ENCODE measurements at places on chromosomes 6 and 20.

DNA sequence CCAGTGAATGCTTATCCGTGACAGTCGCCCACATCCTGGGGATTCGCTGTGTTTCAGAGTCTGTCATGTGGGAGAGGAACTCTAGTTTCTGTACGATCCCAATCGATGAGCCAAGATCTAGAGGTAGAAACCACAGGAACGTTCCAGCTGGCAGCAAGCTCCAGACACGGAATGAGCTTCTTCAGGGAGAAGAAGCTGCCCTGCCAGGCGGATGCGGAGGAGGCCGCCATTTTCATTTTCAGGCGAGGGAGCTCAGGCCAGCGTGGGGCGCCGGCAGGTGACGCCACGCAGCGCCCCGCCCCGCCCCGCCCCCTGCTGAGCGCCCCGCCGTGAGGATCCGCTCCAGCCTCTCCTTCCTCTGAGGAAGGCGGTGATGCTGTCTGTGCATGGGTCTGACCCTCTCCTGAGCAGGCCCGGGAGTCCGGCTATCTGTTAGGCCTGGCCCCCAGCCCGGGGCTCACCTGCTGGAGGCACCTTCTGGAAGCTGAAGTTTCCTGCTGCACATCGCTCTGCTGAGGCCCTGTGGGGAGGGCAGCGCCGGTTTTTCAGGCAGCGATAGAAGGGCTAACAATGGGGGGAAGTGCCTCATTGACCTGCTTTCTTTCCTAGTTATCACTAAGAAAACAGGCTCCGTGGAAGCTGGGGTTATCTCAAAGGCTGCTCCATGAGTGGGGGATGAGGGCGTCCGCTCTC lies 147.5 kb downstream of the ERMARD start:
- no peak for DNase-seq

GRCh38 chr20:14556206-14556605 lies 218.8 kb upstream of the FLRT3 start:
- no peak for DNase-seq

DNA sequence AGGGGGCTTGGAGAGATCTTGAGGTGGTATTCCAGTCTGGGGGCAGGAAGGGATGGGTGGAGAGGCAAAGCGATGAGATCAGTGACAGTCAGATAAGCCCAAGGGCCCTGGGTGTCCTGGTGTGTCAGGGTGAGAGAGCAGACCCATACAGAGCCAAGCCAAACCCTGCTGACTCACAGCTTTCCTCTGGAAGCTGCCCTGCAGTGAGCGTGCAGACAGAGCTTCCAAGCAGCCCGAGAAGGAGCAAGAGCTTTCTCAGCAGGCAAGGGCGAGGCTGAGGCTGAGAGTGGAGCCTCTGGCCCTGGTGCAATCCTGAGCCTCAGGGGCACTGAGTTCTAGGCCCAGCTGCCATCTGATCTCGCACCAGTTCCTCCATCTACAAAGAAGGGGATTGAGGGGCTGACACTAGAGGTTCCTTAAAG lies 91.1 kb upstream of the HIVEP1 start:
- DNase-seq: no peak

DNA sequence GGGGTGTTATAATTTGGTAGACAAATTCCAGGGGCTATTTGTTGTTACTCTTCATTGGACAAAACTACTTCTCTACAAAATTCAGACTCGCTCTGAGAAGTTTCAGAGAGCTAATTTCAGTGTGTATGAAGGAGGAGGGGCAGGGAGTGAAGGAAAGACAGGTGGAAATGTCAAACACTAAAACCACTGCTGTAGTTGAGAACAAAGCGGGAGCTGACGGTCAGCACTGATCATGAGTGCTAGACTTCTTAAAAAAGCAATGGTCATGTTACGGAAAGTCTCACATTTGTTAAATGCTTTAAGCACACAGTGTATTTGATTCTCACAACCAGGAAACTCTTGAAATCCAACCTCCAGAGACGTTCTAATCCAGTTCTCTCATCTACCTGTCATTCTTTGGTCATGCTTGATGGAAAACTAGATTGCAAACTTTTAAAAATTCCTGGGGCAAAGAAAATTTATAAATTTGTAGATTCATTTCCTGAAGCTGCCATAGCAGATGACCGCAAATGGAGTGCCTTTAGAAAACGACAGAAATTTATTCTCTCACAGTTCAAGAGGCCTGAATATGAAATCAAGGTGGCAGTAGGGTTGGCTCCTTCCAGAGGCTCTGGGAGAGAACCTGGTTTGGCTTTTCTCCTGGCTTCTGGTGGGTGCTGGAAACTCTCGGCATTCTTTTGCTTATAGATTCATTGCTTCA lies 100.7 kb upstream of the CARMIL1 start:
- DNase-seq: no peak

GRCh38 chr6:34986845-34987246 lies 97.8 kb downstream of the ANKS1A start:
- peak; percentile 4 for DNase-seq

DNA sequence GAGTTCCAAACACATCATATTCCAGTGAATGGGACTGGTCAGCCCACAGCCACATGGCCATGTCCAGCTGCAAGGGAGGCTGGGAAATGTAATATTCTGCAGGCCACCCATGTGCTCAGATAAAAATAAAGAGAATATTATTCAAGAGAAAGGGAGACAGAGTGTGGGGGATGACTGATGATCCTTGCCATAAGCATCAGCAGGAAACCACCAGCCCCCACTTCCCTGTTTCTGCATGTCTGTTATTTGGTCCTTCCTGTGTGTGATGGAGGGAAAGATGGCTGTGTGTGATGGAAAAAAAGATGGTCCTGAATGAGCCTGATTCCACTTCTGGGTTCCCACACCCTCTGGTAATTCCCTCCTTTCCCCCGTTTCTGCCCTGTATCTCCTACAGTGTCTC lies 13.1 kb upstream of the RSPO4 start:
- DNase-seq: no peak

GRCh38 chr6:143432588-143432987 lies 17.9 kb downstream of the ADAT2 start:
- DNase-seq: no peak

- no peak for DNase-seq
Measured at GRCh38 chr20:58416835-58417234, 27.8 kb downstream of the VAPB start.

DNA sequence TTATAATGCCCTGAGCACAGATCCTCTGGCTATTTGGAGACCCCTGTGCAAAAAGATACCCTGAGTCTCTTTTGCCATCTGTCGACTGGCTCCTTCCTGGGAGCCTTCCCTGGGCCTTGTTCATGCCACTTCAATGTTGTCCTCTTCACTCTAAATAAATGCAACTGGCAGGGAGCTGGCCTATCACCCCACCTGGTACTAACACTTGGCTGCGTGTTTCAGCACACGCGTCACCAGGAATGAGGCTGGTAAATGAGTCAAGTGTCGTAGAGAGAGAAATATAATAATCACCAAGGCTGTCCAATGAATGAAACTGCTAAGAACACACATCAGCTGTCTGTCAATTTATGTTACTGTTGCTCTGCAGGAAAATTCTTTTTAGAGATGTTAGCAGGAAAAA lies 374.6 kb upstream of the JARID2 start:
- DNase-seq: no peak

DNA sequence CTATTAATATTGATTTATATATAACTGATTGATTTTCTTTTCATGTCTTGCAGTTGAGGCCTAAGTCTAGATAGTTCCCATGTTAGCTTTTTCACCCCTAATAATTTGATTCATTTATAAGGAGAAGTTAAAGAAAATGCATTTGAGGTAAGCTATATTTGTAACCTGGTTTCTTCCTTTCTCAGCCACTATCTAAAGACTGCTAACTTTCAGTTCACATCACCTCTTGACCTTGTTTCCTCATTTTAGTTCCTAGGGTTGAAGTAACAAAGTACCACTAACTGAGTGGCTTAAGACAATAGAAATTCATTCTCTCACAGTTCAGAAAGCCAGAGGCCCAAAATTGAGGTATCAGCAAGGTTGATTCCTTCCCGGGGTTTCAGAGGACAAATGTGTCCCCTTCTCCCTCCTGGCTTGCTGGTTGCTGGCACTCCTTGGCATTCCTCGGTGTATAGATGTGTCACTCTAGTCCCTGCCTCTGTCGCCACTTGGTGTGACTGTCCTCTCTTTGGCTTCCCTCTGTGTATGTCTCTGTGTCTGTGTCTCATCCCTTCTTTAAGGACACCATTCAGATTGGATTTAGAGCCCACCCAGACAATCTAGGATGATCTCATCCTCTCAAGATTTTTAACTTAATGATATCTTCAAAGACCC lies 55.9 kb upstream of the C20orf144 start:
- no peak for DNase-seq

DNA sequence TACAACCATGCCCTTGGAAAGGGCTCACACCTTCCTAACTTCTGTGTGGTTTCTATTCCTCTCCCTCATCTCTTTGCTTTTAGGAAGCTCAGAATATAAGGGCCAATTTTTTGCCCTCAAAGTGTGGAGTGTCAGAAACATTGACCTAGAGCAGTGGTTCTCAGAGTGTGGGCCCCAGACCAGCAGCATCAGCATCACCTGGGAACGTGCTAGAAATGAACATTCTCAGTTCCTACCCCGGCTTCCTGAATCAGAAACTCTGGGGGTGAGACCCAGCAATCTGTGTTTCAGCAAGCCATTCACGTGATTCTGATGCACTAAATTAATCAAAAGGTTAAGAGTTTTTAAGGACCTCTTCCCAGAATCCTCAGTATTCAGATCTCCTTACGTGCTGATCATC lies 47.9 kb upstream of the IL17A start:
- no peak for DNase-seq

- no peak for DNase-seq
Measured at GRCh38 chr6:156359912-156360311, 417.3 kb upstream of the ARID1B start.

DNA sequence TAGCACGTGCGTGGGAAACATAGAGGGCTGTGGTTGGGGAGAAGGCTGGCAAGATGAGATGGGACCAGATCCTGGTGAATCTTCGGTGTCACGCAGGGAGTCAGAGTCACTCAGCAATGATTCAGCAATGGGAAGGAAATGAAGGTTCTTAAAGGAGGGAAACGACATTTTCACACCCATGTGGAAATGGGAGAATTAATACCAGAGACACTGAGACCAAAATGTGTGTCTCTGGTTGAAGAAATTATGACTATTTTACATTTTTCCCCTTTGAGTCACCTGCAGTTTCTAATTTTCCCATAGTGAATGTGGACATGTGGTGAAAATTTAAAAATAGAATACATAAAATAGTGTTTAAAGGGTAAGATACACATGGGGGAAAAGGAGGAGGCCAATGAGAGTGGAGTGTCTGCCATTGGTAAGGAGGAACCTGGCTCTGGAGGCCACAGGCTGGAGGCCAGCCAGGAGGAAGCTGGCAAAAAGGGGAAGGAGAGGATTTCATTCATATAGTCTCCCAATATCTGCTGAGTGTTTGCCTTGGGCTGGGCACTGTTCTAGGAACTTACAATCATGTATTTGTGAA lies 17.5 kb downstream of the NRN1 start:
- DNase-seq: no peak

GRCh38 chr20:58233393-58233792 lies 4.9 kb upstream of the ANKRD60 start:
- DNase-seq: no peak

DNA sequence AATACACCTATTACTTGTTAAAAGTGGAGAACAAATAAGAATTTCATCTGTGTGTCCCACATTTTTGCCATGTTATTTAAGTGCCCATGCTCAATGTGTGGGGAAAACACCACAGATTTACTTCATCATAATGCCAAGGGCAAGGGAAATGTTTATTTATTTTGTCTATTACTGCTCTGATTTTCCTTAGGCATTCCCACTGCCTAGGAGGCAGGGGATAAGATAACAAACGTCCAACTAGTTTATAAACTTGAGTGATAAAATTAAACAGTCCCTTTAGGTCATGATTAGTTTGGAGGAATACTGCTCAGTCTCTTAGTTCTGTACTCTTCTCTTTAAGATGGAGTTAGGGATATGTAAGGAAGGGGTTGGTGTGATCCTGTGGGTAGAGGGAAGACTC lies 598.4 kb upstream of the MARCKS start:
- DNase-seq: no peak

- DNase-seq: no peak
Measured at GRCh38 chr20:34242879-34243278, 1.7 kb downstream of the ASIP start.

- DNase-seq: no peak
Measured at GRCh38 chr6:146790561-146791091, 191.9 kb downstream of the ADGB start.

DNA sequence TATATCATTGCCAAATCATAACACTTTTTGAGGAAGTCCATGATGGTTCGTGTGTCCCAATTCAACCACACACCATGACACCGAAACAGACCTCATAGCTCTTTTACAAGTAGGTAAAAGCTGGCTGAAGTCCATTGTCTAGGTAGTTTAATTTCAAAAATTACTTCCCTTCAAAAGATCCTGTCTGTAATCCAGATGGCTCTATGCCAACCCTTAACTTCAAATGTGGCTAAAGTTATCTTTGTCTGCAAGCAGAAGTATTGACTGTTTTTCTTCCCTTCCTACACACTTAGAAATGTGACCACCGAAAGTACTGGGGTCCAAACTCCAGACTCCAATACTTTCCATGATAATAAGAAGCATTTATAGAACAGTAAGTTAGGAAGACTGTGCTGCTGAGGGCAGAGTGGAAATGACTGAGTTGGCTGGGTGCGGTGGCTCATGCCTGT lies 8.3 kb upstream of the TIAM2 start:
- DNase-seq: no peak

DNA sequence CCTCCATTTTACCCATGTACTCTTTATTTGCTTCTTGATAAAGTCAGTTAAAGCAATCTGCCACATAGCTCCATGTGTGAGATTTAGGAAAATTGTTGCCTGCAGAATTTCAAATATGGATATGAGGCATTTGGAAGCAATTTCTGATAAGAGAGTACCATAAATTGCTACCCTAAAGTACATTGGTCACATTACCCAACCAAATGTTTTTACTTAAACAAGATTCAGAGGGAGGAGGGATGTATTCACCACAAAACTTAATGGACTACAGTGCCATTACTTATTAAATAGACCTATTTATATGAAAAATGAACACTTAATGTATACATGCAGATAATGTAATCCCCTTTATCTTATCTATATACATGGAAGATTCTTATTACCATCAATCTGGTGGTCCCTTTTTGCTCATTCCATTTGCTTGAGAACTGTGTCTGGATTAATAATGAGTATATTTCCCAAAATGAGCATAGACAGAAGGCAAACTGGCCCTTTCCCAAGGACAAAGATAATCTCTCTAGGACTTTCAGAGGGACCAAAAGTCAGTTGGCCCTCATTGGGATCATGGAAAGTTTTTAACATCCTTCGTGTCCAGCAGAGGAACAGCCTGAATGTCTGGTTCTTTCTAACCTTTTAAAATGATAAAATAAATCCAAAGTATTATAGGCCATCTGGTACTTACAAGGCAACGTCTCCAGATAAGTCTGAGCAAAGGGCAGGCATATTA lies 526.4 kb downstream of the CBLN4 start:
- DNase-seq: no peak

DNA sequence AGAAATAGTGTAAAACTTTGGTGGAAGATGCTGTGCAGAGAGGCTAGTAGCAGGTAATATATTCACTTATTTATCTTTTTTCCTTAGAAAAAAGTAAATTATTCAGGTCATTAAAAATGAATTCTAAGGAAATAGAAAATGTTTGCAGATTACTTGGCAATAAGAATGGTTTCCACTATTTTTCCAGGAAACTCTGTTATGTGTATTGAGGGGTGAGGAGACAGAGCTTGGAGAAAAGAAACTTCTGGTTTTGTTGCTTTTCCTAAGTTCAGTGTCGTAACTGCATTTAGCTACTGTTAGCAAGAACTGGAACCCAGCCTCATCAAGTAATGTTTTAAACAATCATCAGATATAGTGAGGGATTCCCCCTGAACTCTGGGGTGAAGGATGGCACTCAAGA lies 79.2 kb upstream of the SMLR1 start:
- no peak for DNase-seq
